ENCODE measurements at places on chromosomes 4 and X.

DNA sequence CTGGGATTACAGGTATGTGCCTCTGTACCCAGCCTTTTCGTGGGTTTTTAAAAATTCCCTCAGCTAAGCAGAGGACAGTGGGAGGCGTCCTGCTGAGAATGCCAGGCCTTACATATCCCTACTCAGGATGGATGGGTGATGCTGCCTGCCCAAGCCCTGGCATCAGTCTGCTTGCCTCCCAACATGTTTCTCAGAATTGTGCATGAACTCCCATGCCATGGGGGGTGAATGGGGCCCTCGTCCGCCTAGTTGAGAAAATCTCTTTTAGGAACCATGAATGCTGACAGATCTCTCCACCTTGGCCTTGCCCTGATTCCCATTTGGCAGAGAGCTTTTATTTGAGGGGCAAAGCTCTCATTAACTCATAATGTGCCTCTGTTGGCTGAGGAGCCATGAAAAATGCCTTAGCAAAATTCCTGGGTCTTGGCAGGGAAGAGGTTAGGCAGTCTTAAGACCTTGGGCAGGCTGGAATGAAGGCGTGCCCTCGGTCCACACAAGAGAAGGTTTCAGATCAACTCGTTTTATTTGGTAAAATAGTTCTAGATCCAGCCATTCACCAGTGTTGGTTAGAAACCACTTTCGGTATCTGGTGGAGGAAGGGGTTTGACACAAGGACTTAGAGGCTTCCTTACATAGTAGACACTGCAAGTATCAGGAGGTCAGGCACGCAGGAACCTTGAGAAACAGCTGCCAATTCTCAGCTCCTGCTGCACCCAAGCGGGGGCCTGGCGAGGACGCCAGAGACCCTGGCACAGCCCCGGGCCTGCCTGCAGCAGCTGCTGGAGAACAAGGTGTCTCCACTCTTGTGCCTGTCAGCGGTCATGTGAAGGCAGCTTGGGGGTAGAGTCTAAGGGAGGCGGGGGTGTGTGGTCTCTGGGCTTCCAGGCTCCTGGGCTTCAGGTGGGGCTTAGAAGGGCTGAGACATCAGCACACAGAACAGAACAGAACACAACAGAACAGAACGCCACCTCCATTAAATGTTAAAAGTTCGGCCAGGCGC, 192.8 kb upstream of the PSAPL1 start:
- no peak for DNase-seq

DNA sequence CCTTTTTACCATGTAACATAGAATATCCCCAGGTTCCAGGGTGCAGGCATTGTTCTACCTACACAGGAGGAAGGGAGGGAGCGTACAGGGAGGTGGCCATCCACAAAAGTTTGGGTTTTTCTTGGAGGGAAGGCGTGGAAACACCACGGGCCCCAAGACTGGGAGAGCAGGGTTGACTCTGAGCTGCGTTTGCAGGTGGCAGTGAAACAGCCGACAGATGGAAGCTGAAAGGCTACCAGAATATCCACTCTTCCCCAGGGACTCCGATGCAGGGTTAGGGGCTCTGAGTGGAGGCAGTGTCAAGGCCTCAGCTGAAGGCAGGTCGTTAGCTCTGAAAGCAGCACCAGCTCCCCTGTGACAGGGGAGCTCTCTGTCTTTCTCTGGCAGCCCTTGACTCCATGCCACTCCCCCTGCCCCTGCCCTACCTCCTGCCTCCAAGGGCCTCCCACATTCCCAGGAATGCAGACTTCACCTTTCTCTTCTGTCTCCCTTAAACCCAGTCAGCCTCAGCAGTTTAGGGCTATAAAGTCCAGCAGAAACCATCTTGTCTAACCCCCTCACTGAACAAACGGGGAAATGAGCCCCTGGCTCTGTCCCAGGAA, 14.0 kb upstream of the GLOD5 start:
- DNase-seq, result no peak

DNA sequence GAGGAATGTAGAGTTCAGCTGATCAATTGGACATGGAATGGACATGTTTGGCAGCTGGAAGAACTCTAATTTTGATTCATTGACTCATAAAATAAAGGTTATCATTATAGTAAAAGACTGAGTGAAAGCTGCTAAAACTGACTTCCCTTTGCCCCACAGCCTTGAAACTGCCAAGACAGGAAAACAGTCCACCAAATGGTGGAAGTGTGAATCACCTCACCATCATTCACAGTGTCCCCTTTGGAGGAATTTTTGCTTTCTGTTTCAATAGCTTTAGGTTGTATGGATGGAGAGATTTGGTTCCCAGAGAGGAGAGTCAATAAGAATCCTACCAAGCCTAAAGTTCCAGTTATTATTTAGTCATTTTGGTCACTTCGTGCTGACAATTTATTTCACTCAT, 20.8 kb upstream of the FREM3 start:
- no peak for DNase-seq

- DNase-seq, result peak; percentile 8
Observed at GRCh38 chrX:40468033-40468846, 112.5 kb upstream of the ATP6AP2 start.

- DNase-seq, result peak; percentile 7
Observed at GRCh38 chrX:54043541-54044125, 640 bp downstream of the PHF8 start.

GRCh38 chr4:70838204-70838603, 1.5 kb downstream of the GRSF1 start:
- no peak for DNase-seq
